Omental fat pad (tissue), 4 donors: ENCODE measurements at places on chromosomes 16 and 17.
A peak's percentile ranks its signal among the peaks of the same experiment; 100 is the strongest.

GRCh38 chr17:47983492-47984223, 12.7 kb downstream of the CDK5RAP3 start:
- no peak for DNase-seq

DNA sequence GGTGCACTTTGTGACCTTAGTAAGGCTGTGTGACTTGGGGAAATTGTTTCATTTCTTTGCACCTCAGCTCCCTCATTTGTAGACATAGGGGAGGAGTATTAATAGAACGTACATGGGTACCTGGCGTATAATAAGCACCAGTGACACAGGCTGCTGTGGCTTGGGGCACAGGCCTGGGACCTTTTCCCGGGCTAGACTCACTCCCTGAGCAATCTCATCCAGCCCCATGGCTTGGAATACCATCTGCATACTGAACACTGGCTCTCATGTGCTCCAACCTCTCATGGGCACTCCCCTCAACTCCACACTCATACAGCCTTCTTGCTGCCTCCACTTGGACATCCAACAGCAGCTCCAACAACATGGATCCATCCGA, 41.0 kb upstream of the MRPS23 start:
- DNase-seq: no peak

GRCh38 chr17:17082878-17083277, 40.6 kb downstream of the MPRIP start:
- no peak for DNase-seq

- DNase-seq: no peak
These were observed 188.3 kb upstream of the WSB1 start for GRCh38 chr17:27105636-27106035.

- no peak for DNase-seq
These were observed 19.9 kb upstream of the C16orf87 start for GRCh38 chr16:46850619-46851555.

- DNase-seq: no peak
These were observed 25.6 kb downstream of the GOSR2 start for GRCh38 chr17:46948544-46948943.

GRCh38 chr17:57107498-57108101, 22.6 kb downstream of the AKAP1 start:
- no peak for DNase-seq

DNA sequence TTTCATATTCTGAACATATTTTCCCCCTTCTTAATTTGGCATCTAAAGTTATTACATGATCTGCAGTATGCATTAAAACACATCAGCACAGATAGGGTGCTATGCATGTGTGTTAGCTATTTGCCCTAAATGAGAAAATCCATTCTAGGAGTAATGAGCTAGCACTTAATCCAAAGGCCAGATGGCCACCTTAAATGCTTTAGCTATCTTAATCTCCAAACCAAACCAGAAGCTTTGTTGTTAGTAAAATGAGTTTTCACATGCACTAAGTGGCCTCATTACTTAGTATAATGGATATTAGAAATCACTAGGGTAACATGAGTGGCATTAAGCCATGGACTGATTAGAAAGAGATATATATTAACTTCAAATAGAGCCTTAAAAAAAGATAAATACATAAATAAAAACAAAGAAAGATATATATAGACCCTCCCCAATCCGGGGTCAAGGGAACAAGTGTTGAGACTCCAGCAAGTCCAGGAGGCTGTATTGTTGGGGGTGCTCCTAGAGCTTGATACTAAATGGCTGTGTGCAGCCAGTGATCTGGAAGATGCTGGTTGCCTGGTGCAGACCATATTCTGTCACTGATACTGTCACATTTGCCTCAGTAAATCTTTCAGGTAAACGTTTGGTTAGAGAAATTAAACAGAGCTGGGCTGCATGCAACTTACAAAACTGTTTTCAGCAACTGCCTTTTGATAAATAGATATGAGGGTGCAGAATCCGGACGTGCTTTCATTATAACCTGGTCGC, 67.3 kb downstream of the MYH10 start:
- no peak for DNase-seq

DNA sequence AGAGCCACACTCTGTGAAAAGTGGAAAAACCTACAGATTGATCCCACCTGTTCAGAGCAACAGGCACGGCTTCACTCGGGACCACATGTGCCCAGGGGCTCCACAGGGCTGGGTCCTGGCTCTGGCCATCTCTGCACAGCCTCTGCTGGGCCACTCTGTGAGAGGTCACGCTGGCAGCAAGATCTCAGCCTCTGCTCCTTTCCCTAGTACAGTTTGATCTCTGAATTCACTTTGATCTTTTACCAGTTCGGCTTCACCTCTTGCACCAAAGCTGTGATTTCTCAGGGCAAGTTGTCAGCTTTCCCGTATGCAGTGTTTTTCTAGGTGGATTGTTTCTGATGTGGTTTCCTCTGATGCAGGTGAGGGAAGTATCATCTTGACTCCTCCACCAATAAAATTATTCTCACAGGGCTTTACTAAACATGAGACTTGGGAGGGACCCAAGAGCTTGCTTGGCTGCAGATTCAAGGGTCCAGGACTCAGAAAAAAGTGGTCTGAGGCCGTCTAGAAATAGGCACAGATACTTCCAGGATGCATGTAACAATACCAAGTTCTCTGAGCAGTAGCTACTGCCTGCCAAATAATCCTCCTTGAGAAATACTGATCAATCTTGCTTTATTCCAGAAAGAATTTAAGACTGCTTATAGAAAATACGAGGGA, 24.0 kb upstream of the ALDH3A1 start:
- no peak for DNase-seq

GRCh38 chr17:32461853-32462617, 17.7 kb downstream of the PSMD11 start:
- DNase-seq: no peak

GRCh38 chr16:48049847-48050246, 105.9 kb downstream of the ABCC12 start:
- no peak for DNase-seq

GRCh38 chr17:43377056-43377810, 21.6 kb upstream of the ARL4D start:
- no peak for DNase-seq

DNA sequence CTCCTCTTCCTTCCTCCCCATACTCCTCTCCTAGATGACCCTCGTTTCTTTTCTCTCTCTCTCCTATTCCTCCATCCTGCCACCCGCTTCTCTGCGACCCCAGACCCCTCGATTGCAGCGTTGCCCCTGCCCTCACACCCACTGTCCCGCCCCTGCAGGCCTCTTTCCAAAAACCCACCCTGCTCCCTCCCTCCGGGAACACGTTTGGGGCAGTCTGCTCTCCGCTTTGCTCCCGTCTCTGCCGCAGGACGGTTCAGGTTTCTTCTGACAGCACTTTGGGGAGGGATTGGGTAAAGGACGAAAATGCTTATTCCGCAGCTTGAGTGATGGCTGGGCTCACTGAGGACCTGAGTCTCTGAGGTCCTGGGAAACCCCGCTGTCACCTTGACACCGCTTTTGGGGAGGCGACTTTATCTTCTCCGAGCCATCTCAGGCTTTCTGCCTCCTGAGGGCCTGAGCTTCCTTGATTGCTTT, 690 bp downstream of the NDE1 start:
- no peak for DNase-seq

- peak; percentile 49 for DNase-seq
These were observed 41.8 kb upstream of the SEC14L1 start for GRCh38 chr17:77098884-77099545.

DNA sequence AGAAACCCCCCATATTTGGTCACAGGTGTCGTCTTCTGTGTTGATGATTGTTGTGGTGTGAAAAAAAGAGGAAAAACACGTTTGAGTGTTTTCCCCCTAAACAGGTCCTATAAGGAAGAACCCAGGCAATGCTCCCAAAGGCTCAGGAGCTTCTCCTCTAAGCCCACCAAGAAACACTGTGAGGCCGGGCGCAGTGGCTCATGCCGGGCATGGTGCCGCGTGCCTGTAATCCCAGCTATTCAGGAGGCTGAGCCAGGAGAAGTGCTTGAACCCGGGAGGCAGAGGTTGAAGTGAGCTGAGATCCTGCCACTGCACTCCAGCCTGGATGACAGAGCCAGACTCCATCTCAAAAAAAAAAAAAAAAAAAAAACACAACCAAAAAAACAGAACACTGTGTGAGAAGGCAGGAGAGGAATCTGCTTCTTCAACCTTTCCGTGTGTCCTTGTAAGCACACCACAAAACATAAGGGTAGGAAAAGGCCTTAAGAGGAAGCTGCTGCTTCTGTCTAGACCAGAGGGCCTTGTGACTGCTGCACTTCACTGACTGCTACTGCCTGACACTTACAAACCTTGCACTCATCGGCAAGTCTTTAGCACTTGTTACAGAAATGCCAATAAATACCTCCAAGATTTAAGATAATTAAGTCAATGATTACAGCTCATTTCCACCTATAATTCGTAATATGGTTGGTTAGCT, 9.3 kb downstream of the JPT1 start:
- no peak for DNase-seq

DNA sequence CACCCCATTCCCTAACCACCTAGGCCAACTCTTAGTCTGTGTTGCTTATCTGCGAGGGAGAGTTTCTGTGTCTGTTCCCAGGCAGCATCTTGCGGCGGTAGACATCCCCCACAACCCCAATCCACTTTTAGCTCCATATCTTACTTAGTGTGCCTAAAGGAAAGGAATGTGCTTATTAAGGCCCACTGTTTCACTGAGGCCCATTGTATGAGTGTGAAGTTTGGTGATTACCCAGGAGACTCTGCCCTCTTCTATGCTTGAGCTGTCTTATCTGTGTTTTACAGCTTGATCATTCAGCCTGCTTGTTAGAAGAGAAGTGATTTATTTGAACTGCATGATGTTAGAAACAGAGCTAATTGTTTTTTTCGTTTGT, 10.3 kb upstream of the MLYCD start:
- no peak for DNase-seq

GRCh38 chr16:4746991-4747574, 12.7 kb downstream of the DNAAF8 start:
- no peak for DNase-seq

DNA sequence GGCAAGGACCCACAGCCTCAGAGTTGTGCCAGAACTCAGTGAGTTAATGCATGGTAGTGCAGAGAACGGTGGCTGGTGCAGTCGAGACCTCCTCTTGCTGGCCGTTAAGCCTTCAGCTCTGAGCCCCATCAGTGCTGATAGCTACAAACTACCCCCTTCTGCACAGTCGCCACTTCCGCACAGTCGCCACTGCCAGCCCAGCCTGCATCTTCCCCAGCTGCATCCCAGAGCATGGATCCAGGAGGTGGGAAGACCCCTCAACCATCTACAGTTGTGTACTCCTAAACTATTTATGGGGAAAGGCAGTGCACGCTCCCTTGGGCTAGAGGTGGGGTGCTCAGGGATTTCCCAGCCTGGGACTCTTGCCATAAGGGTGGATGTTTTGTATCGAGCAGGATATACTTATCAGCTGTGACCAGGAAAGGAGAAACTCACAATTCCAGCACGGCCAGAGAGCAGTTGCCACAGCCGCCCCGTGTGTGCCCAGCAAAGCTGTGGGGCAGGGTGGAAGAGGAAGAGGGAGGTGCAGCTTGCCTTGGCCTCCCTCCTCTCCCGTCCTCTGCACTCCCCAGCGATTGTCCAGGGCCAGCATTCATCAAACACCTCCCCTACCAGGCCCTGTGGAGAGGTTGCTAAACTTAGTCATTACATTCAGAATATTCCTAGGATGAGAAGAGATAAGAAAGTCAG, 49.5 kb upstream of the CMIP start:
- no peak for DNase-seq

GRCh38 chr17:65730711-65731169, 169.3 kb upstream of the AXIN2 start:
- no peak for DNase-seq

GRCh38 chr16:66134875-66135274, 231.6 kb upstream of the CDH5 start:
- no peak for DNase-seq

DNA sequence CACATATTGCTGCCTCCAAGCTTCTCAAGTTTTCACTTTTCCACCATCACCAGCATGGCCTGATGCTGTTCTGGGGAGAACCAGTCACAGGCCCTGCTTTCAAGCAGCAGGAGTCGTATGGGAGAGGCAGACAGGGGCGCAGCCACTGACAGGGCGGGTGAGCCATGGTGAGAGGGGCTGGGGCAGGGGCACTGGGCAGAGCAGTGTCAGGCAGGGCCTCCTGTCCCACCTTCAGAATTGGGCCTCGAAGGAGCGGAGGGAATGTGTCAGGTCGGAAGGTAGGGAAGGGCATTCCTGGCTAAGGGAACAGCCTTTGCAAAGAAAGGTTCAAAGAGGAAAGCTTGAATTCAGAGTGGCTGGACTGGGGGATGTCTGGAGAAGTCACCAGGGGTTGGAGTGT, 4.9 kb upstream of the MAP2K3 start:
- DNase-seq: no peak

DNA sequence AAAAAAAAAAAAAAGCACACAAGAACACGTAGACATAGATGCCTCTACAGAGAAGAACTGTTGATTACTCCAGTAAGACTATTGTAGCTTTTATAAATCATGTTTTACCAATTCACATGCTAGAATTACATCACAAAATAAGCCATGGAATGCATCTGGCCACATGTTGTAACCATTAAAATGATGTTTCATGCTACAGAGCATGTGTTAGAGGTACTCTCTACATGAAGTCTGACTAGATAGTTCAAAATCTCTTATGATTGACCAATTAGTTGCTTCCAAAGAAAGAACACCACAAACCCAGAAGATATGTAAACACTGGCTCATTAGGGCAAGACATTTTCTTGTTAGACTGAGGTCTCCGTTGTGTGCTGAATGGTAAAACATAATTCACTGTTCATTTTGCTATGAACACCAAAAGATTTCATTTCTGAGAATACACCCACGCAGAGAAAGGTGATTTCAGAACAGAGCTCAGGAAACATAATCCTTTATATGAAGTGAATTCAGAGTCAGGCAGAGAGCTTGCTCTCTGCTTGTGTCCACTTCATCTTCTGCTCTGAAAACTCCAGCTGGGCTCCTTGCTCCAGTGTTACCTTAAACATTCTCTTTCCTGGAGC, 411.4 kb upstream of the SOX9 start:
- DNase-seq: no peak

DNA sequence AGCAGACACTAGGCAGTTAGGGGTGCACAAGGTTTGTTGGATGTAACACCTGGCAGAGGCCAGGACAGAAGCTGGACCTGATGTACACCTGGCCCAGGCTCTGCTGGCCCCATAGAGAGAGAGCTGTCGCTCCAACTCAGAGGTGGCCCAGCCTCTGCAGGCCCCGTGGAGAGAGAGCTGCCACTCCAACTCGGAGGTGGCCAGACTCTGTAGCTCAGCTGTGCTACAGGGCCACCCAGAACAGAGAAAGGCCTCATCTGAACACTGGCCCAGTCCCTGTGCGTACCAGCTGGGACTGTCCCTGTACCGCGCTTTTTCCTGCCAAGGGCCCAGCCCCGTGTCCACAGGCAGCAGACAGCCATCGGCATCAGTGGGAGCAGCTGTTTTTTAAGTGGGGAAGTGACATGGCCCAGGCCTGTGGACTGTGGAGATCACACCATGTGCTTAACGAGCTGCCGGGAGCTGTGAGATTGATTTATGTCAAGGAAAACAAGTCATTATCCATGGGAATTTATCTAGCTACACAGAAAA, 176.4 kb upstream of the CHMP6 start:
- no peak for DNase-seq

- no peak for DNase-seq
These were observed 58.9 kb downstream of the IL21R start for GRCh38 chr16:27460663-27461482.

- DNase-seq: no peak
These were observed 37.6 kb downstream of the NOS2 start for GRCh38 chr17:27762527-27763305.
